ENCODE measurements at places on chromosomes 7 and 10.

DNA sequence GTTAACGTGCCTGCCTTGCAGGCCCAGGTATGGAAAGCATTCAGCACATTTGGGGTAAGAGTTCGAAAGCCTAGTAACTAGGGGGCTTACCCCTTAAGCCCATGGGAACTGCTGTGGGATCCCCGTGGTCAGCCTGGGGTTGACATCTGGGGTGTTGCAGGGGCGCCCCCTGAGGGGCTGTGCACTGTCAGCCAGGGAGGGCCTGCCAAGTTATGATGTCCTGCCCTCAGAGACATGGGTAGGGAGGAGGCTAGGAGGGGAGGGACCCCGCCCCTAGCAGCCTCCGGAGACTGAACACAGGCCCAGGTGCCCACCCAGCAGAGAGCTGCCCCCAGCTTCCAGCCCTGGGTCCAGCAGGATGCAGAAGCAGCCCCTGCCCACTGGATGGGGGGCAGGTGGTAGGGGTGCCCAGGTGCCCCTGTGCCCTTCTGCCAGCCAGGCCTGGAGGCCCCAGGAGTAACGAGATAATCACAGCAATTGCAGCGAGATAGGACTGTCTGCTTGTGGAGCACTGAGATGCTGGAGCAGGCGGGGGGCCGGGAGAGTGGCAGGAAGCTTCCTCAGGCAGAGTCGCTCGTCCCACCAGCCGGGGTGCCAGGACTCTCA, 153.3 kb downstream of the UBE2H start:
- DNase-seq: no peak

DNA sequence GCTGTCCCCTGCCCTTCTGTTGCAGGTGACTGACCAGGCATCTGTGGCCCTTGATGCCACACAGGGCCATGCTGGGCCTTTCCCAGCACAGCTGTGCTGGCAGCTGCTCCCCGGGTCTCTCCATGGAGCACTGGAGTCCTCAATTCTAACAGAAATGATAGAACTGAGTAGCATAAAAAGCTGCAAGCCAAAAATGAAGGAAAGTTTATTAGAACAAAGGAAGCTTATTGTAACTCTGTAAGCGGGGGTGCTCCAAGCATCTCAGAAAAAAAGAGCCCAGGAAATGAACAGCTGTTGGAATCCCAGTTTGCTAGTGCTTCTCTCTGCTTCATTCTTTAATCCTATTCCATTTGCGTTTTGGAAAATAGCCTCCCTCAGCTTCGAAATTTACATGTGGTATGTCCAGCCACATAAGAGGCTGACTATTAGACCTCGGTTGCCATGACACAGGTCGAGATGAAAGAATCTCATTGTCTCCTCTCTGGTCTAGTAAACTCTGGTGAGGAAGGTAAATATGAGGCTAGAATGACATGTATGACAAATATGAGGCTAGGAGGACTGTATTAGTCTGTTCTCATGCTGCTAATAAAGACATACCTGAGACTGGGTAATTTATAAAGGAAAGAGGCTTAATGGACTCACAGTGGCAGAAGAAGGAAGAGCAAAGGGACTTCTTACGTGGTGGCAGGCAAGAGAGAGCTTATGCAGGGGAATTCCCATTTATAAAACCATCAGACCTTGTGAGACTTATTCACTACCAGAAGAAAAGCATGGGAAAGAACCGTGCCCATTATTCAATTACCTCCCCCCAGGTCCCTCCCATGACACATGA, 23.7 kb downstream of the EPDR1 start:
- no peak for DNase-seq

GRCh38 chr7:120303105-120303504, 30.1 kb downstream of the KCND2 start:
- DNase-seq: no peak

DNA sequence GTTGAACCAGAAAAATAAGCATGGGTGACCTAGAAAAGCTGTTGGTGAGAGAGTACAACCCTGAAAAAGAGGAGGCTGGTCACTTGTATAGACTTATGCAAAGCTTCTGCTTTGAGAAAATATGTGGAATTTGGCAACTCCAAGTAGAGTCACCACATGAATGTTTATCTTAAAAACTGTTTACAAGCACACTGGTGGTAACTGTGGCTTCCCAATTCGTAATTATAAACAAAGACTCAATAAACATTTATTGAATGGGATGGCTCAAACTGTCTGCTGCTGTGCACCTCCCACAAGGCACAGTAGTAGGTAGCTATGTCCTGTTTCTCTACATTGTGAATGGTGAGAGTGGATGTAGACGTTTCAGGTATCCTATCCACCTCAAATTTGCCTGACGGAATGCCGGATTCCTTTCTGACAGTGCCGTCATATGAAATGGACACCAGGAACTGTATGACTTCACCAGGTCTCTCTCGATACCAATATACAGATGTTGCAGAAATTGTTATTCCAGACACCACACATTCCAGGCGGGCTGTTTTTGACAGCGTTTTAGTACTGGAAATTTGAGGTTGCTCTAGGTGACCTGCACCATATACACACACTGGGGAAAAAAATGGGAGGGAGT, 43.4 kb upstream of the TARP start:
- DNase-seq: no peak

Data from endothelial cell (in vitro differentiated cells).